ENCODE measurements at places on chromosomes 1 and 21.

- no peak for DNase-seq
These were observed 10.0 kb upstream of the KPRP start for GRCh38 chr1:152747831-152748230.

DNA sequence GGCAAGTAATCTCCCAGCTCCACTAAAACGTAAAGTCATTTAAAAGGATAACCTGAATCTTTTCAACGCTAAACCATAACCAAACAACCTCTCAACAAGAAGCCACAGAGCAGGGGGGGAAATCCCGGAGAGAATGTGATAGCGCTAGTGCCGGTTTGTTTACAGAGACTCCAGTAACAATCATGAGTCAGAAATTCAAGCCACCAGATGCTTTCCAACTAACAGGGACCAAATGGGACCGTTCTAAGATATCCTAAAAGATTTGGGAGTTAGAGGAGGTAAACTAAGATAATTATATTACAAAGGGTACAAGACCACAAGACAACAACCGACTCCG lies 825 bp downstream of the DCAF8 start:
- peak; percentile 19 for DNase-seq

DNA sequence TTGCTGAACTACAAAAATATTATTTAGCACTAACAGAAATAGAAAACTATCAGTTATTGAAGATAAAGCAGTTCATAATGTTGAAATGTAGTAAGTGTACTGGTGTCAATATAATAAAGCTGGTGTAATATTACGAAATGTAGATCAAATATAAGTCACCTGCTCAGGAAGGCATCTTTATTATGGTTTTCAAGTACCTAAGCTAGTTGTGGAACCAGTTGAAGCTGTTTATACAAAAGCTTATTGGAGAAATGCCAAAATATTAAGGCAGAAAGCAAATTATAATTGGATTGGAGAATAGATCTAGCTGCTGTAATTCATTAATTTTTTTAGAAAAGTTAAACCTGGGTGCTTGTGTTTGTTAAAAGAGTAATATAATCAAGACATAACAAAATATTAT lies 6.2 kb upstream of the MARK1 start:
- DNase-seq: peak; percentile 50

DNA sequence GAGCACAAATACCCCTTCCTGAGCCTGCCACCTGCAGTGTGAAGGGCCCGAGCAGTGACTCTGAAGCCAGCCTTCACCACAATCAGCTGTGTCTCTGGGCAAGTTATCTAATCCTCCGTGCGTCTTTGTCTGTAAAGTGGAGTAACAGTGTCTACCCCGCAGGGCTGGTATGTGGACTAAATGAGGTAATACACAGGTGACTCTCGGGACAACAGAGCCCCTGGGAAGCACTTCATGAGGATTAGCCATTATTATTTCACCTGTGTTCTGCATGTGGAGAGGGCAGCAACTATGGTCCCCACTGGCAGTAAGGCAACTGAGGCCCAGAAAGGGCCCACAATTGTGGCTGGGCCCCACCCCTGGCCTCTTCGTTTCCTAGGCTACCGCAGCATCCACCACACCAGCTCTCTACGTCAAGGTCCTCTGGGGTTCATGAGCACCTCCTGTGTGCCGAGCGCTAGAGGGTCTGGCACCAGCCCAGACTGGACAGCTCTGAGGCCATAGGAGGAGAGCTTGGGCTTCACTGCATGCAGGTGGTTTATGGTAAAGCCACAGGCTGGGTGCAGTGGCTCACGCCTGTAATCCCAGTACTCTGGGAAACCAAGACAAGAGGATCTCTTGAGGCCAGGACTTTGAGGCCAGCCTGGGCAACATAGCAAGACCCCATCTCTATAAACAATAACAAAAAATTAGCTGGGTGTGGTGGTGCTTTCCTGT lies 41.3 kb upstream of the LRP8 start:
- no peak for DNase-seq

DNA sequence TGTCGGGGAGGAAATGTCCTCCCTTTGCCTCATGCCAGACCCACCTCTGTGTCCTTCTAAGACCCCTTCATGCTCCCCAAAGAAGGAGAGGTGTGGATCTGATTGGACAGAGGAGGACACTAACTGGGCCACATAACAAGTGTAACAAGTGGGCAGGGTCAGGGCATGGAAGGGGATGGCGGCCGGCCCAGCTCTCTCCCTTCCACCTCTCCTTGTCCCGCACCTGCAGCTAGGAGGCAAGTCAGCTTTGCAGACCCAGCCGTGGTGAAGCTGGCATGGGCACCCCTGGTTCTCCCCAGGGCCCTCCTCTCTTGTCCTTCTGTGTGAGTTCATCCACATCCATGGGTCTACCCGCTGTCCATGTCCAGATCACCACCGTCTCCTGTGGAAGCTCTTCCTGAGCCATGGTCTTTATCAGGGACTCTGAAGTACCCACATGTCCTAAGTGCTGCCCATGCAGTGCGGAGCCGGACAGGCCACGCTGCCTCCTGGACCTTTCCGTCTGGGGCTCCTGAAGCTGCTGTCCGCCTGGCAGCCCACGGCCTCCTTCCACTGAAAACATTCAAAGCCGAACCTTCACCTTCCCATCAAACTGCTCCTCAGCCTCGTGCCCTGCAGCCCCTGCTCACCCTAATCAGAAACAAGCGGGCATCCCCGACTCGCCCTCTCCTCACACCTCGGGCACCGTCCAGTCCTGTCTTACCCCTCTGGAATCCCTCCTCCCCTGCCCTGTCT lies 460.5 kb downstream of the PTPRU start:
- no peak for DNase-seq

GRCh38 chr1:18479454-18479853 lies 1.3 kb upstream of the KLHDC7A start:
- no peak for DNase-seq

DNA sequence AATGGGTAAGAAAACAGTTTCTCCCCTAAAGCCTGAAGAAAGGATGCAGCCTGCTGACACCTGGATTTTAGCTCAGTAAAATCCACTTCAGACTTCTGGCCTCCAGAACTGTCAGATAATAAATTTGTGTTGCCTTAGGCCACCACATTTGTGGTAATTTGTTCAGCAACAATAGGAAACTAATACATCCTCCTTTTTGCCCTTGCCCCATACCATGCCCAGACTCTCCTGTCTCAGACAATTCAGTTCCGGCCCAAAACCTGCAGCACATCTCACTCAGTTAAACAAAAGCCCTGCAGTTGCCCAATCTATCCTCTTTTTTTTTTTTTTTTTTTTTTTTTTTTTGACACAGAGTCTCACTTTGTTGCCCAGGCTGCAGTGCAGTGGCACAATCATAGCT lies 25.8 kb downstream of the SMIM12 start:
- DNase-seq: no peak

DNA sequence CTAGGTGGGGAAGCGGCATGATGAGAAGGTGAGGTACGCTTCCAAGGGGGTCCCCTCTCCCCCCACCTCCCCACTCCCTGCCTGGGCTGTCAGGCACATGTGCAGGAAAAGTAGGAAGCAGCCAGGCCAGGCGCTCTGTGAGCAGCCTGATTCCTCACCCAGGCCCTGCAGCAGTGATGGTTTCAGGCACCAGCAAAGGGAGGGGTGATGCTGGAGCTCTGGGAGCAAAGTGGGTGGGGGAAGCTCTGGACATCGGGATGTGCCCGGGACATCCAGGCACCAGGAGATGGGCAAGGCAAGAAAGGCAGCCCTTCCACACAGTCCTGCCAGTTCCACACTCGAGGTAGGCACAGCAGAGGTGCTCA lies 106.1 kb downstream of the CRYAA start:
- DNase-seq: no peak

DNA sequence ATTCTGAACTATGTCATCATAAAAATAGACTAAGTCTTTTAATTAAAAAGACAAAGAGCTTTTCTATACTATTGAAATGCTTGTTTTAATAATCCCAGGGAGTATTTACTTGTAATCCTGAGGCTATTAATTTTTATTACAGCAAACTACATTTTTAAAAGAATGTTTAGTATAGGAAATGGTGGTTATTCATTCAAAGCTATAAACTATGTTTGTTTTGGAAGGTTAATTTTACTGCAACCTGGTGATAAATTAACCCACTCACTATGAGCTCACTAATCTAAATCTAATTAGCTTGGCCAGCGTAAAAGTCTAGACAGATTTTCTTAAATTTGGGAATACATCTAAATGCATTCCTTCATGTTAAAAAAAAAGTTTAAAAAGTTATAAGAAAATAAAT lies 13.8 kb upstream of the EYA3 start:
- DNase-seq: no peak

DNA sequence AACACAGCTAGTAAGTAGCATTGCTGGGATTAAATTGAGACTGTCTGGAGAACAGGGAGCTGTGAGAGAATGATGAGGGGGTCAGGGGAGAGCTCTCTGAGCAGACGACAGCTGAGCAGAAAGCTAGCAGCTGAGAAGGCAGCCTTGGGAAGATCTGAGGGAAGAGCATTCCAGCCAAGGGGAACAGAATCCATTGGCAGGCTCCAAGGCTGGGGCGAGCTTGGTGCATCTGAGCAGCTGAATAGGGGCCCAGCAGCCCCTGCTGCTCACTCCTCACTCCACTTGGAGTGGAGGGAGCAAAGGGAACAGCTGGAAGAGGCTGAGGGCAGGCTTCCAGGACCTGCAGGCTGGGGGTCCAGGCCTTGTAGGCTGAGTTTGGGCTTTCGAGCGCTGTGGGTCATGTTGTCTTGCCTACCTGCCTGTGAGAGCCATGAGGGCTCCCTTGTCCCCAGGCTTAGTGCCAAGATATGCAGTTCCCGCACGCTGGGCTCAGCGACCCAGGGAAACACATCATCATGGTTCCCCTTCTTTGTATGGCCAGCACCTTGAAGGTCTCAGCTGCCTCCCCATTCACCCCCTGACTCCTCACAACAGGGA lies 10.5 kb downstream of the ACOT11 start:
- DNase-seq: no peak

DNA sequence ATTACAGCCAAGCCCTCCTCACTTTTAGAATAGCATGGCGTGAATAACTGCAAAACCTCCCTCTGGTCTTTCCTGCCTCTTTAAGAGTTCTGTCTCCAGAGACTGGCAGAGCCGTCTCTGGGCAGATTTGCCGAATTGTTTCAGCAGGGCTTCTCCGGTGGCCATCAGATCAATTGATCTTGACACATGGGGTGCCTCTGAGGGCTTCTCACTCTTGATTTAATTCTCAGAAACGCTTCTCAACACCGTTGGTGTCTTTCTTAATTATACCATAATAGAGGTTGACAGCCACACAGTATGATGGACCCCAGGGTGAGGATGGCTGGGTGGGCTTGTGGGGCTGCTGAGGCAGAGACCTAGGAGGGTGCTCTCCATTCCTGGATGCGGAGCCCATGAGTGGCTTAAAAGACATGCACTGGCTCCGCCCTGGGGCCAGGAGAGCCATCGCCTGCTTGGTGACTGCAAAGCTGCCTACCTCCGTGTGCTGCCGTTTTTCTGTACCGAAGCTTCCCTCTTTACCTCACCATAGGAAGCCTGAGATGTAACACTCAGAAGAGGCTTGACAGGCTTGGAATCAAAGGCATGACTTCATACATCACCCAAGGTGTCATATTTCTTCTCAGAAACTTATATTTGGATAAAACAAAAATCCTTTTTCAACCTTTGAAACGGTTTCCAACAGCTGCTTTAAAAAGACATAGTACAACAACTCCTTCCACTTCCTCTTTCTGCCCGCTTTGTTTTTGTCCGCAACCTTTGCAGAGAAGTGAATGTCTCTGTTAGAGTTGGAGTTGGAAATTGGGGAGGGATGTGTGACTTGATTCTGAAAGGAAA lies 82.9 kb downstream of the GALNT2 start:
- no peak for DNase-seq

DNA sequence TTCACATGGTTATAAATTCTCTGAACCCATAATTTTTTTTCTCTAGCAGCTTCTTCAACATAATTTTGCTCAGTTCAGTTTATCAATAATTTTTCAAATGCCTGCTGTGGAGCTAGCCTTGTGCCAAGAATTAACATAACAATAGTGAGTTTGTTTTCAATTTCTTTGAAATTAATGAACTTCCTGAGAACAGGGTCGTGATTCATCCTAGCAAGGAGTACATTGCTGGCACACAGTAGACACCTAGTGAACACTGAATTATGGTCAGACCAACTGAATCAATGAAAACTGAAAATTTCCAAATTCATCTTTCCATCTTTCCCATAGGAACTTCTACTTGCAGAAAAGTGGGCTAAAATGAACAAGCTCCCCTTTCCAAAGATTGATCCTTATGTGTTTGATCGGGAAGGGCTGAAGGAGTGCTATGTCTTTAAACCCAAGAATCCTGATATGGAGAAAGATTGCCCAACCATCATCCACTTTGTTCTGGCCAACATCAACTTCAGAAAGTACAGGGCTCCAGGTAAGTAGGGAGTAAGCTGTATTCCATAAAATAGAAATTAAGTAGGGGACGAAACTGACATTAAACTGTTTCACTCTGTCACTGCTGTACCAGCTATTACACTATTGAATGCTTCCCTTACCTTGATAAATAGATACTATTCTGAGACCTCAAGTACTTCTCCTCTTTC lies 148.7 kb downstream of the PLA2G4A start:
- no peak for DNase-seq

DNA sequence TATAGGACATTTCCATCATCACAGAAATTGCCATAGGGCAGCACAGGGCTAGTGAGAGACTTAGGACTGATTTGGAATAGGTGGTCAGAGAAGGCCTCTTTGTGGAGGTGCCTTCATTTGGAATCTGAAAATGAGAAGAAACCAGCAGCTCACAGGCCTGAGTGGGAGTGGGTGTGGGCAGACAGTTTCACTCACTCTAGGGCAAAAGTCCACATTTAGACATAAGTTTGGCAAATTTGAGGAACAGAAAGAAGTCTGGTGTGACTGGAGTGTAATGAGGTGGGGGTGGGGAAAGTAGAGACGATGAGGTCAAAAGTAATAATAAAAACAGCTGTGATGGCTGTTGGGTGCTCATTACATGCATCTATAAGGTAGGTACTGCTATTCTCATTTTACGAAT lies 22.4 kb upstream of the BCAR3 start:
- DNase-seq: no peak

GRCh38 chr1:27594564-27595510 lies 9.1 kb downstream of the AHDC1 start:
- DNase-seq: no peak

DNA sequence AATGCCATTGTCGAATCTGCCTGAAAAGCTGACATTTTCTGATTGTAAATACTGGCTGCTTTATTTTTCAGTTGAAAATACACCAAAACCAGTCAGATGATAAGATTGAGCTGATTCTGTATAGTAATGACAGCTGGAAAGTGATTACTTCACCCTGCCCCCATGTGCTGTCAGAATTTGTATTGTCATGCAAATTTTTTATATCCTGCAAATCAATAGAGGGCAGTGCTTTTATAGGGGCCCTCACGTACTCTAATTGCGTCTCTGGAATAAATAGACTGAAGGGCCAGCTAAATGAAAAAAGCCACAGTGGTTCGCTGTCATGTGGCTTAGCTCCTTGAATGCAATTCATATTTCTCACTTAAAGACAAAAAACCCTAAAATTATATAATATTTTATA lies 208.6 kb downstream of the LHX8 start:
- peak; percentile 15 for DNase-seq

- no peak for DNase-seq
These were observed 392.3 kb downstream of the CAMTA1 start for GRCh38 chr1:7177438-7178146.

DNA sequence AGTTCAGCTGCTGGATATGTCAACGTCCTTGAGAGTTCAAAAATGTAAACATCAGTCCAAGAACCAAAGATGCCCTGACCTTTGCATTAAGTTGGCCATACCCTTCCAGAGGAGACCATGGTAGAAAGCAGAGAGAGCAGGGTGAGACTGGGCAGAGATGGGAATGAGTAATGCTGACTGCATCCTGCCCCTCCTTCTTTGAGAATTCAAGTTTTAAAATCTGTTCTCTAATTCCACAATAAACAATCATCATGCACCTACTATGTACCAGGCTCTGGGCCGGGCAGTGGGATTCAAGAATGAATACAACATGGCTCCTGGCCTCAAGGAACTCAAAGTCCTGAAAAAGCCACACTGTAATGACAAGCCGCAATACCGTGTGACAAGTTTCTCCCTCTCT lies 3.9 kb upstream of the HAO2 start:
- DNase-seq: no peak
